HTR-8/SVneo (cell line): ENCODE measurements at places on chromosomes 1 and 21.

DNA sequence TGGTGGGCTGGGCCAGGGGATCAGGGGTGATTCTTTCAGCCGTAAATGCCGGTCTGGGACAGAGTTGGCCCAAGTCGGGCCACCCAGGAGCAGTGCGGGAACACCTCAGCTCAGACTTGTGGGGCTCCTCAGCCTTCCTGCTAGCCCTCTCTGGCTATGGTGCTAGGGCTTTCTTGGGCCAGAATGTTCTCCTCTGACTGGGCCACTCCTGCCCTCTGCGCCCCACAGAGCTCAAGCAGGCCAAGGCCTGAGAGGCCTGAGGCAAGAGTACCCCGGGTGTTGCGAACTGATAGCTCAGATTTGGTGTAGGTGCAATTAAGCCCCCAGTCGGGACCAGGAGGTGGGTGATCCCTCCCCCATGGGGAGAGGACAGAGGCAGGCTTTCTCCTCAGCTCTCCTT, 51.8 kb downstream of the LGR6 start:
- DNase-seq, result no peak

- no peak for DNase-seq
These were observed 2.3 kb downstream of the PTPRU start for GRCh38 chr1:29238620-29239002.

DNA sequence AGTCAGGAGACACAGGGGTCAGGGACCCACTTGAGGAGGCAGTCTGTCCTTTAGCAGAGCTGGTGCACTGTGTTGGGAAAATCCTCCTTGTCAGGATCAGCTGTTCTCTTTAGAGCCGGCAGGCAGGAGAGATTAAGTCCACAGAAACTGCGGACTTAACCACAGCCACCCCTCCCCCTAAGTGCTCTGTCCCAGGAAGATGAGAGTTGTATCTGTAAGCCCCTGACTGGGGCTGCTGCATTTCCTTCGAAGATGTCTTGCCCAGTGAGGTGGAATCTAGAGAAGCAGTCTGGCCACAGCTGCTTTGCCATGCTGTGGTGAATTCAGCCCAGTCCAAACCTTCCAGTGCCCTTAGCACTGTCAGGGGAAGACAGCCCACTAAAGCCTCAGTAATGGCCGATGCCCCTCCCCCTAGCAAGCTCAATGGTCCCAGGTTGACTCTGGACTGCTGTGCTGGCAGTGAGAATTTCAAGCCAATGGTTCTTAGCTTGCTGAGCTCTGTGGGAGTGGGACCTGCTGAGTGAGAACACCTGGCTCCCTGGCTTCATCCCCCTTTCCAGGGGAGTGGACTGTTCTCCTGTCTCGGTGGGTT, 172.8 kb downstream of the ST6GALNAC3 start:
- DNase-seq, result no peak

DNA sequence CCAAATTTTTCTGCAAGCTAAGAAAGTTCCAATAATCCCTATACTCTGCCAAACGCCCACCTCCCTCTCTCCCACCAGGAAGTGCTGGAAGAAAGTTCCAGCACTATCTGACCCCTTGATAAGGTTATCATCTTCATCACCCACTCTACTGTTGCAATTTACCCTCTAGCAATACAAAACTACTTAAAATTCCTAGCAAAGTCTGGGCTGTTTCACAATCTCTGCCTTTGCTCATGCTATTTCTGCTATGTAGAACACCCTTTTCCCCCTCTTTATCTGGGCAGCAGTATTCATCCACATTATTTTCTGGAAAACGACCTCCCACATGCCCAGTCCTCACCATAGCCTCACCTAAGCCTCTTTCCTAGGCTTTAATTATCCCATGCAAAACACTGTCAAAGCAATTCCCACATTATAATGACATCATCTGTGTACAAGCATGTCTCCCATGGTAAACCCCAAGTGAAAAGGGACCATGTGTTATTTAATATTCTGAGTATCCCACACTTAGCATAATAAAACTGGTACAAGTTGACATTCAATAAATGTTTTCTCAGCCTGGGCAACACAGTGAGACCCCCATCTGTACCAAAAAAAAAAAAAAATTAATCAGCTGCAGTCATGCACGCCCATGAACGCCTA, 12.0 kb downstream of the F11R start:
- DNase-seq, result no peak

- no peak for DNase-seq
These were observed 142.9 kb downstream of the LRRC7 start for GRCh38 chr1:69710484-69711189.

- no peak for DNase-seq
These were observed at the start of gene SERTAD4 for GRCh38 chr1:210232511-210233215. Gene SERTAD4 (plus strand): TSS chr1:210232796. CDS start chr1:210237961, 5,165 bp downstream.

DNA sequence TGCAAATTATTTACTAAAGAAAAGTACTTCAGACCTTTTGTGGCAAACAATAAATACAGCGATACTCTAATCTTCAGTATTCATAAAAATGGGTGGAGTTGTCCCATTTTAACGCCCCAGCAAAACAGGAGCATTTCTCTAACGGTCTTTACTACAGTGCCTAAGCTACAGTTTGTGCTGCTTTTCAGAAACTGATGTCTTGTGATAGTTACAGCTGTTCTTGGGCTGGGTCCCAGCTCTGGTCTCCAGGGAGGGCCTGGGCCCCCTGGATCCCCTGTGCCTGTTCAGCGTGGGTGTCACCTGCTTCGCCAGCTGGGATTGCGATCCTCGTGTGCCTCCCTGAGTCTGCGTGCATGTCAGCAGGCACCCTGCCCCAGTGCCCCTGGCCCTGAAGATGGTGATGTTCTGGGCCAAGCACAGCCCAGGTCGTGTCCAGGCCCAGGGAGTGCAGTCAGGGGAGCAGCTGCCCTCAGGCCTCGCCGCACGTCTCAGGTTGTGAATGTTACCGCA, 64.0 kb upstream of the DIP2A start:
- no peak for DNase-seq

- DNase-seq, result no peak
These were observed 63.2 kb downstream of the SYDE2 start for GRCh38 chr1:85137660-85138059.

DNA sequence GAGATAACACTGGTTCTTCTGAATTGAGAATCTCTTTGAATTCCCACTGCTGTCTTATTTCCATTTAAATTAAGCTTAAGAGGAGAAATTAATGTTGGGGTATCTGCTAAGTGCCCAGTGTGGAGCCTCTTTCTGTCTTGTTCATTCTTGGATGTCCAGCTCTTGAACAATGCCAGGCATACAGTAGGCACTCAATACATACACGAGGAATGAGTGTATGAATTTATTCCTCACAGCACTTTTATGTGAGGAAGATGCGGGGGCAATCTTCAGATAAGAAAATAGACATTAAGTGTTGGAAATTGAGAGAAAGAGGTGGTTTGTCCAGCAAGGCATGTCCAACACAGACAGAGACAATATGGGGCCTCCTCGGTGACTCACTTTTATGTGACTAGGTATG, 11.8 kb upstream of the ATF3 start:
- DNase-seq, result no peak

DNA sequence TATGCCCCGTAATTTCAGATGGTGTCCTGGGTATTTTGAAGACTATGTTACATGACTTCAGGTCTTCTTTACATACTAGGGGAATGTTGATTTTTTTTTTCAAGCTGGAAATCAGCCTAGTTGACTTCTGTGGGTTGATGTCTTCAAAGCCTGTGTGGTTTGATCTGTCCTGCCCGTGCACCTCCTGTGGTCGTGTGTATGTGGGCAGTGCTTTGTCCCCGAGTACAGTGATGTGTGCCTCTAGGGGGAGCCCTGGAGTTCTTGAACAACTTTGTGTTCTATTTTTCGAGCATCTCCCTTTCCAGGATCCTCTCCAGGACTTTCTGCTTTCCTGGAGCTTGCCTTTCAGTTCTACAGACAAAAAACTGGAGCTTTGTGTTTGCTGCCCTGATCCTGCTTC, 28.9 kb downstream of the OBSCN start:
- DNase-seq, result peak; percentile 19

- no peak for DNase-seq
These were observed 8.9 kb downstream of the CHI3L2 start for GRCh38 chr1:111236379-111236778.

DNA sequence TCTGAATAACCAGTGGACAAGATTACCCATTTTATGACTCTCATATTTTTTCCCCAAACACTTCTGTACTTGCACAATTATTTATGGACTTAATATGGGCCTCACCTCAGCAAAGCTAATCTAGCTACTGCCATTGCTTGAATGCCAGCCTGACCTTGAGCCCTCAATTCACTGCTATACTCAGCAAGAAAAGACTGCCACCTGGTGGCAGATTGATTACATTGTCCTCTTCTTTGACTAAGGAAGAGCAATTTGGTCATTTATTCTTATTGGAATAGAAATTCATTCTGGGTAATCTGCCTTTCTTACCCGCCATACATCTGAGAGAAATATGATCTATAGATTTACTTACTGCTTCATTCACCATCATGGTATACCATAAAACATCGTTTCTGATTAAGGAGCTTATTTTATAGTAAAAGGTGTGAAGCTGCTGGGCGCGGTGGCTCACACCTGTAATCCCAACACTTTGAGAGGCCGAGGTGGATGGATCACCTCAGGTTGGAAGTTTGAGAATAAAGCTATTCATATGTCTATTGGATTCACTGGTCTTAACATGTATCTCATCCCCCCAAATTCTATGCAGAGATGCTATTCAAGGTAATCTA, 32.9 kb upstream of the DIPK1A start:
- peak; percentile 52 for DNase-seq

DNA sequence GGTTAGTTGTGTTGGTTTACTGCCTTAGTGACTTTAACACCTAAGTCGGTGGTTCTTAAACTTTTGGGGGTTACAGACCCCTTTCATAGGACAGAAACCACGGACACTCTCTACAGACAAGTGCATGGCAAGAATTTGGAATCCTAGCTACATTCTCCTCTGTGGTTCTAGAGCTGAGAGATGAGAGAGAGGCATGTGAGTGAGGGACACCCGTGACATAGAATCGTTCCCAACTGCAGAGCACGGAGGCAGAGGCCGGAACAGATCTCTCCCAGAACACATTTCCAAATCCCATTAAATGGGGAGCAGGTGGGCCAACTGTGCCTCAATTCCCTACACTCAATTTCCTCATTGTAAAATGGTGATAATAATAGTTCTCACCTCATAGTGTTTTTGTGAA, 60.7 kb downstream of the DAB1 start:
- DNase-seq, result no peak

GRCh38 chr1:247337250-247337746, 5.6 kb upstream of the ZNF496 start:
- DNase-seq, result peak; percentile 41

GRCh38 chr21:34008618-34009017, 64.8 kb upstream of the MRPS6 start:
- DNase-seq, result no peak

GRCh38 chr1:36944883-36945282, 89.4 kb downstream of the GRIK3 start:
- DNase-seq, result no peak

DNA sequence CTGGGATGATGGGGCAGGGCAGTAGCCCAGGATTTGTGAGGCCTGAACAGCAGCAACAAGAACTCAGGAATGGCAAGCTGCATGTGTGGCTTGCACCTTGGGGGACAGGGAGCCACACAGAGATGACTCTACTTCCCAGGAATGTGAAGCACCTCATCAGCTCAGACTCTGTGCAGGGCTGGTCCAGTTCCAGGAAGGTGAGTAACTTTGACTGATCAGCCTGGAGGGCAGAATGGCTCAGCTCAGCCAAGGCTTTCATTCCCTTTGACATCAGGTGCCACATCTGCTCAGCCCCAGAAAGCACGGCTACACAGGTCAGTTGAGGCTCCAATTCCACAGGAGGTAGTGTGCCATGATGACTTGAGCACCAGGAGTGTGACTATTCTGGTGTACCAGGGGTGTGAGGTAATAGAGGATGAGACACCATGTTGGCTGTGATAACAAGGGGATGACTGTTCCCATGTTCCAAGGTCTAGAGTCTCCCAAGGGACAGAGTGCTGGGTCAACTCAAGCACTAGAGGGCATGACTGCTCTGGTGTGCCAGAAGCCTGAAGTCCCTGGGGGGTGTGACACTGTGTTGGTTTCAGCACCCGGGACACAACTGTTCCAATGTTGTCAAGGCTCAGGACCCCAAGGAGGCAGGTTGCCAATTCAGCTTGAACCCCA, 625.8 kb upstream of the ADGRL2 start:
- no peak for DNase-seq

GRCh38 chr1:26286064-26286416, 6.2 kb downstream of the SH3BGRL3 start:
- no peak for DNase-seq

DNA sequence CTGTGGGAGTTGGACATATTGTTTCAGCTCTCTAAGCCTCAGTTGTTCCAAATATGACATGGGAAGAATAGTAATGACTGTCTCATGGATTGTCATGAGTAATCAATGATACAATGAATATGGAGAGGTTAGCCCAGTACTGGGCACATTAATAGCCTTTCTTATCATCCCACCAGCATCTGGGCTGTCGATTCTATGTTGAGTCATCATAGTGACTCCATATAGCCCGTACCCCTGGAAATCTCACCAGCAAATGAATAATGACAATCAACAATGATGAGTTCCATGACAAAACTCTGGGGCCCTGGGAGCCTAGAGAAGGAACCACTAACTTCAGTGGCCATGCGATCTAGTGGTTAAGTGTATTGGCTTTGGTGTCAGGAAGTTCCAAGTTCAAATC, 39.7 kb upstream of the GJB5 start:
- DNase-seq, result no peak

GRCh38 chr1:240287722-240288121, 196.0 kb downstream of the FMN2 start:
- DNase-seq, result no peak

- no peak for DNase-seq
These were observed 1.7 kb downstream of the BEST4 start for GRCh38 chr1:44786138-44786840.

- no peak for DNase-seq
These were observed 174.6 kb downstream of the CHRM3 start for GRCh38 chr1:239560921-239561320.

DNA sequence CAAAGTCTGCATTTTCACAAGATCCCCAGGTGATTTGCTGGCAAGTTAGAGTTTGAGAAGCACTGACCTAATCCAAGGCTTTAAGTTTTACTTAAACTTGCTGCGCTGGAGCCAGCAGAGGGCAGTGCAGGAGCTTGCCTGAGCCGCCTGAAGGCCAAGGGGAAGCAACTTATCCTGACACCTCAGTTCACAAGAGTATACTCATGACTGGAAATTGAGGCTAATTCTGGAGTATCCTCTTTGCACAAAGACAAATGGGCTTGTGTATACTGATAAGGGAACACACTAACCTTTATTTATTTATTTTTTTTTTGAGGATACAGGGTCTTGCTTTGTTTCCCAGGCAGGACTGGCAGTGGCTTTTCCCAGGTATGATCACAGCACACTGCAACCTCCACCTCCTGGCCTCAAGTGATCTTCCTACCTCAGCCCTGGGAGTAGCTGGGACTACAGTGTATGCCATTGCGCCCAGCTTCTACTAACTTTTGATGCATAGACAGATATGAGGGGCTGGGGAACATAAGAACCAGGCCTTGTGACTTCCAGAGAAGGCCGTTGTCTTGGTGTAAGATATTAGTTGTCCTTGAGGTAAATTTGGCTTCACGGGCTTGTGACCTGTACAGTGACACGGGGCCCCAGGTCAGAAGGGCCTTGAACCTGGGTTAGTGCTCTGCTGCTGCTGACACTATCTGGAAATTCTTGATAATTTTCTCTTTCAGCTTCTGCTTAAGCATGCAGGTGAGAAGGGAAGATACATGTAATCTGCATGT, 29.0 kb upstream of the SLAMF1 start:
- DNase-seq, result peak; percentile 37

GRCh38 chr21:44845418-44846223, 27.8 kb upstream of the SUMO3 start:
- peak; percentile 38 for DNase-seq
